ENCODE measurements at places on chromosomes 13 and 19.

DNA sequence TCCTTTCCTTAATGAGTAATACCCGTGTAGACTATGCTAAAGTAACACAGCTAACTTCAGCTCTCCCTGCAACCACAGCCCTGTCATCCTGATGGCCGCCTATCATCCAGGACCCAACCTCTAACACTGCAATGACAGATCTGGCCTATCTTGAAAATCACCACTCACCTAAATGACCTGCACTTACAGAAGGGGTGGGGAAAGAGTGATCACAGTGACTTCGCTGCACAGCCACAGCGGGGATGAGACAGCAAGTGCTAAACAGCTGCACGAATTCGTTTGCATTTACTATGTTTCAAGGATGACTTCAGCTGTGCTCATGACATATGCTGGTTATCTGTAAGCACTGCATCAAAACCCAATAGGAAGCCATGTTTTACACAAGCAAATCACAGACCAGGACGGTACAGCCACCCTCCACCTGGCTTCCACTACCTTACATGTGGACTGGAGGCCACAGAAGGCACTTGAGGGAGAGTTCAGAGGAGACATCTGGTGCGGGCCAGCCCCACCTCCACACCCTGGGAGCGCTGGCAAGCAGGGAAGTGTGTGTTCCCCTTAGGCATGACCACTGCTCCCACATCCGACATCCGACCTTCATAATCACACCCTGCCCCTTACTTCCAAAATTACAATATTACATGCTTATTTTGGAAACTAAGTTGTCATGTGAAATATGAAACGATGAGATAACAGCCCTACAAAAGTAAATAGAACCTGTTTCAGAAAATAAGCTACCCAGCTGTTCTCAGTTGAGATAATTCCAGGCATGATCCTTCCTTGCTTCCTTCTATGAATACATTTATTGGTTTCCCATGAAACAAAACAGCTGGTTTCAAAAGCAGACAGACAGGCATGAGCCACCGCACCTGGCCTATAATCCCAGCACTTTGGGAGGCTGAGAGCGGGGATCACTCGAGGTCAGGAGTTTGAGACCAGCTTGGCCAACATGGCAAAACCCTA lies 95.7 kb downstream of the STK24 start:
- DNase-seq, result no peak

- DNase-seq, result peak; percentile 85
These were observed at the start of gene UQCR11 for GRCh38 chr19:1605236-1606137. UQCR11 (minus strand) TSS chr19:1605462; CDS start chr19:1605409, 53 bp downstream.

DNA sequence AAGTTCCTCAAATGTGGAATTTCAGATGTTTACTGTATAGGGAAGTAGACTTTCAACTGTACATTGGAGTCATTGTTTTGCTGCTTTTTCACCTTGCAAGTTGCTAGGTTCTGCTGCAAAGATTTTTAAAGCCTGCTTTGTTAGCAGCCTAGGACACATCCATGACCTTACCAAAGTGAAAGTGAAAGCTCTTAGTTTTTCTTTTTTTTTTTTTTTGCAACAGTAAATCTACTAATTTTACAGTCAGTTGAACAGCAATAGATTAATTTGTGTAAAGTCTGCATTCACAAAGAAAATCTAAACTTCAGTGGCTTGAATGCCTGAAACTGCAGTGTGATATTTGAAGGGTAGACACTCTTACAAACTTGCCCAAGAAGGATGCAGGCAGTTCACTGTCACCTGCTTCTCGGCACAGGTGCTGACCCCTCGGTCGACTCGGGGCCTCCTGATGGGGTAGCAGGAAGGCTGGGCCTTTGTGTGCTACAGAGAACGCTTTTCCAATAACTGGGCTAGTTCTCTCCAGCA lies 5.0 kb upstream of the MTIF3 start:
- no peak for DNase-seq

DNA sequence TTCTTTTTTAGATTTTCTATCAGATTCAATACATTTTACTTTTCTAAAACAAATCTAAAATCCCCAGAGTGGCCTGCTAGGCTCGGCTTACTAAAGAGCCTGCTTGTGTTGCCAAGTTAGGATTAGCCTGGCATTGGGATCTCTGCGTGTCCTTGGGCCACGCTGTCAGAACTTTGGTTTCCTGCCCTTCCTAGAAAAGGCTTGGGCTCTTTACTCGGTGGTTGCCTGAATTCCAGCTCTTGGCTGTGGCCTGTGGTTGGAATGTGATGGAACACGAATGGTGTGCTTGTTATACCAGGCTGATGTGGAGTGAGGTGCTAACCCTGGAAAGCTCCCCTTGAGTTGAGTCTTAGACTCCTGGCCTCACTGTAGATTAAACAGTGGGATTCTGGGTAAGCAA lies 8.5 kb downstream of the SPATA13 start:
- no peak for DNase-seq

DNA sequence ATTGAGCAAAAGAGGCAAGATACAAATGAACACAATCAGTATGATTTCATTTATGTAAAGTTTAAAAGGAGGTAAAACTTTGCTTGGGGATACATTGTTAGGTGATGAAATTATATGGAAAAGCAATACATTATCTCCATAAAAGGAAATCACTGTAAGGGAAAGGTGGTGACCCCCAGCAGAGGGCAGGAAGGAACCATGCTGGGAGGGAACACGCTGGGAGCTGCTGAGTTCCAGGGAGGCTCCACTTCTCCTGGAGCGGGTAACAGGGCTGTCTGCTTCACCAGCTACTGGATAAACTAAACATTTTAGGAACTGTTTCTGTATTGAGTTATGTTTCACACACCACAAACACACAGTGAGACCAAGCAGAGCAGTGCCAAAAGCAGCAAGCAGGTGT lies 91.2 kb downstream of the KATNAL1 start:
- no peak for DNase-seq

- no peak for DNase-seq
These were observed 8.8 kb upstream of the SULT2B1 start for GRCh38 chr19:48543121-48543710.

GRCh38 chr13:76697288-76697687 lies 188.9 kb downstream of the KCTD12 start:
- DNase-seq, result no peak

DNA sequence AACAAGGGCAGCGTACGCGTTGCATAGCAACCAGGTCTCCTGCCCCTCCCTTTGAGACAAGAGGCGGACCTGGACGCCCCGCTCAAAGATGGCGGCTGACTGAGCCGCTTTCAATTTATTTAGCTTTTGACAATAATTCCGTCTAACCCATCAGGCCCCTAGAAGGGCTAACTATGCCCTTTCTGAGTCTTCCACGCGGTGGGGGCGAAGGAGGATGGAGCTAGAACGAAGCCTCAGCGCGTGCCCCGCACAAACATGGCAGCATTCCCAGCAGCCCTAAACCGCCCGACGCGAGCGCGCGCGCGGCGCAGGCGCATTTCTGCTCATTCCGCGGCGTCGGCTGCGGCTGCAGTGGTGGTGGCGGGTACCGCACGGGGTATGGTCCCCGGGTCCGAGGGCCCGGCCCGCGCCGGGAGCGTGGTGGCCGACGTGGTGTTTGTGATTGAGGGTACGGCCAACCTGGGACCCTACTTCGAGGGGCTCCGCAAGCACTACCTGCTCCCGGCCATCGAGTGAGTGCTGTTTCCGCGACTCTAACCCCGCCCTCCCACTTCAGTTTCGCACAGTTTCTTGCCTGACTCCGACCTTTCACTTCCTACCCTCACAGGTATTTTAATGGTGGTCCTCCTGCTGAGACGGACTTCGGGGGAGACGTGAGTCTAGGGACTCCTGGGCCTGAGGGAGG lies at the start of gene MED25:
TSS of gene MED25 (plus strand) at position 326 of the 685 bp plus-strand sequence. CDS start at position 379, 53 bp downstream.
- DNase-seq, result peak; percentile 40

DNA sequence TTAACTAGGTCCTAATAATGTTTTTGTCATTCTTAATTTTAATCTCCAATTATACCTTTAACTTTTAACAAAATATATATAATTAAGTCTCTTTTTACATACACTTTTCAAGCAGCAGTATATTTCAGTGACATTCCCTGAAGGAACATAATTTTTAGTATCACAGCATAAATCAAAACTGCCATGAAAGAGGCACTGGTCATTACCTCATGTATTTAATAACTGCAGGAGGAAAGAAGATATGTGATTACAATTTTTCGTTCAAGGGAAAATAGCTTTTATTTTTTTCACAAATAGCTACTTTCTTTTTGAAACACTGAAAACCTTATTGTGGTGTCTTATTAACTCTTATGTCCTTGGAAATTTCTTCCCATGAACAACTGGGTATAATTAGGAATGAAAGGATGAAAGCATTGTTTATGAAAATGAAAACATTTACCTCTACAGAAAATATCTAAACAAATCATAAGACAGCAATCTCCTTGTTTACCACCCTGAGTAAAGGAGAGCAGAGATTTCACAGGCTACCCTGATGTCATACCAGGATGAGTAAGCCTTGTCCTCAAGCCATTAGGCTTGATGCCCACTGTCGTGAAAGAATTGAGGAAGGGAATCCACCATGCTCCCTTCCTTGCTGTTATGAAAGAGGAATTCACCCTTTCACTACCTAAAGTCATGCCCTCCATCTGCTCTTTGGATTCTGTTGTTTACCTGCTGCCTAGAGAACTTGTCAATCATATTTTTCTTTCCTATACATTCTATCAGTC lies 877.2 kb upstream of the PCDH20 start:
- no peak for DNase-seq

GRCh38 chr13:59837101-59837500 lies 326.6 kb downstream of the DIAPH3 start:
- DNase-seq, result no peak

DNA sequence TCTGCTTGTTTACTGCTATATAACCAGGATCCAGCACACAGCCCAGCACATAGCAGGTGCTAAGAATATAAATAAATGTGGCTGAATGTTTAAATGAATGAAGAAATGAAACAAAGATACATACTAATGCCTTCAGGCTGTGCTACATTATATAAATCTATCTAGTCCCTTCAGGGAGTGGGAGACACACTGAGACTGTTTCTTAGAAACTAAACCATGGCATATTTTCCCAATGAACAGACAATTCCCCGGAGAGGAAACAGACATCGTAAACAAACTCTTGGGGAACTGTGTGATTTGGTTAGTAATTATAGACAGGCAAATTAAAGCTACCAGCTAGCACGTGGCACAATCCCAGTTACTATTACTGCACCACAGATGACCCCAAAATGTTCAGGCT lies 9.7 kb upstream of the FEM1A start:
- no peak for DNase-seq

DNA sequence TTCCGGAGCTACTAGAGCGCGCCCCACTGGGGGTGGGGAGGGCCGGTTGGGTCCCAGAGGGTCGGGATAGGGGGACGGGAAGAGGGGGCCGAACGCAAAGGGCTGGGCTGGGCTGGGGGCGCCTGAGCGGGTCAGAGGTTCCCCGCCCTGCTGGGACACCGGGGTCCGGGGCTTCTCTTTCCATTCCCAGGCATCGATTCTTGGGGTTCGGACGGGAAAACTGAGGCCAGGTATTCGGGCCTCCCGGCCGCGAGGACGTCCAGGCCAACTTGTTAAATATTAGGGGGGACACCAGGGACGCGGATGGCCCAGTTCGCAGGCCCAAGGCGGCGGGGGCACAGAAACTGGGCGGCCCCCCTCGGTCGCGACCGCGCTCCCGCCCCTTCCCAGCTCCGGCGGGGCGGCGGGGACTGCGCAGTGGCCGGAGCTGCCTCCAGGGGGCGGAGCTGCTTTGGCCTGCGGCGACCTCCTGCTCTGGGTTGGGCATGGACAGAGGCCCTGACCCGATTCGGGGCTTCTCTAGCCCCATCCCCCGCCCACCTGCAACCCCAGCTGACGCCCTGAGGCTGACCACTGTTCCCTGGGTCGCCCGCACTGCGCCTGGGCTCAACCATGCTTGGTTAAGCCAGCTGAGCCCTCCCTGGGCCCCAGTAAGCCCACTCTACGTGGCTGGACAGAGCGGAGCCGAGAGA lies 1.2 kb upstream of the KLF16 start:
- no peak for DNase-seq

DNA sequence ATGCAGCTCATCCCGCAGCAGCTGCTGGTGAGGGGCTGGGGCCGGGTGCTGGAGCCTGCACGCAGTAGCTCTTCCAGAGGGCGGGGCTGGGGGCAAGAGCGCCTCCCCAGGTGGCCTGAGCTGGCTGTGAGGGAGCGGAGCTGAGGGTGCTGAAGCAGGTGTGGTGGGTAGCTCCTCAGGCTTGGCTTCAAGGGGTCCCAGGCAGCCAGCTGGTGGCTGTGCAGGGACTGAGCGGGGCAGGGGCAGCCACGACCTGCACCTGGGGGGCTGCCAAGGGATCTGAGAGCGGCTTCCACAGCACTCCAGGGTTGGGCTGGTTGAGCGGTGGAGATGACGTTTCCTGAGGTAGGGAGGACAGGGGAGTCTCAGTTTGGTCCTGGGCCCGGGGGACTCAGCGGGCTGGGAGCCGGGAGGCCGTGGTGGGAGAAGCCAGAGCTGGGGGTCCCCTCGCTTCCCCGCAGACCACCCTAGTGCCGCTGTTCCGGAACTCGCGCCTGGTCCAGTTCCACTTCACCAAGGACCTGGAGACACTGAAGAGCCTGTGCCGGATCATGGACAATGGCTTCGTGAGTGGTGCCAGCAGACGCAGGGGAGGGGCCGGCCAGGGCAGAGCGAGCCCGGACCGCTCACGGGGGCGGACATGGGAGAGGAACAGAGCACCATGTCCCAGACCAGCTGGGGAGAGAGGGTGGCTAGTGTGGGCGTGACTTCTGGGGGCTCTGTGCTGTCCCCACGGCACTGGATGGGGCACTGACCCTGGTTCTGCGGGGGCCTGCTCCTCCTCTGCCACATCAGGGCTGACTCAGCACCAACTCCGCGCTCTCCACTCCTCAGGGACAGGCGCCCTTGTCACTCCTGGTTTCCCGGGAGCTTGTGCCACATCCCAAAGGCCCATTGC lies 7.4 kb downstream of the PTOV1 start:
- no peak for DNase-seq

GRCh38 chr13:97588993-97589392 lies 155.0 kb downstream of the RAP2A start:
- no peak for DNase-seq

DNA sequence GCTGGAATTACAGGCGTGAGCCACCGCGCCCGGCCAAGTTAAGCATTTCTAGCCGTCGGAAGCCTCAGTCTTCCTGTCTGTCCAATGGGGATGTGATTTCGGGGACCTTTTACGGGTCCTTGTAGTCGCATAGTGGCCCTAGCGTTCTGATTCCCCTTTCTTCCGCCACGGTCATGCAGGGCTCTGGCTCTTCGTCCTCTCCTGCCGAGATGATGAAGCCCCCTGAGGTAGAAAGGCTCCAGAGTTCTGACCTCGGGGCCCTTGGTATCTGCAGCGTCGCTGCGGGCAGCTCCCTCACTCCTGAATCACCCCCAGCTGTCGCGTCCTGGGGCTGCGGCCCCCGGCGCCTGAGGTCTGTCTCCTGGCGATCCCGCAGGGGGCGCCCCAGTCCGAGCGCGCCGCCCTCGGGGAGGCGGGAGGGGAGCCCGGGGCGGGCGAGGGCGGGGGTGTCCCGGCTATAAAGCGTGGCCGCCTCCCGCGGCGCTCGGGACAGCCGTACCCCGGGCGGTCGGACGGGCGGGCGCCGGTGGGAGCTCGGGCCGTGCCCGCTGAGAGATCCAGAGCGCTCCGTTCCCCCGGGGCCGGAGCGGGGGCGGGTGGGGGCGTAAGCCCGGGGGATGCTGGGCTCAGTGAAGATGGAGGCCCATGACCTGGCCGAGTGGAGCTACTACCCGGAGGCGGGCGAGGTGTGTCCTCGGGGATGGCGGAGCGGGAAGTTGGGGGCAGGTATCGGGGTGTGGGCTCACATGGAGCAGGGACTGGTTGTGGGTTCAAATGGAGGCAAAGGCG lies at the start of gene FOXA3:
TSS of gene FOXA3 (plus strand) at position 487 of the 789 bp plus-strand sequence. CDS start at position 618, 131 bp downstream.
- DNase-seq, result no peak
